ENCODE measurements at places on chromosomes 11 and 22.
A peak's percentile ranks its signal among the peaks of the same experiment; 100 is the strongest.

DNA sequence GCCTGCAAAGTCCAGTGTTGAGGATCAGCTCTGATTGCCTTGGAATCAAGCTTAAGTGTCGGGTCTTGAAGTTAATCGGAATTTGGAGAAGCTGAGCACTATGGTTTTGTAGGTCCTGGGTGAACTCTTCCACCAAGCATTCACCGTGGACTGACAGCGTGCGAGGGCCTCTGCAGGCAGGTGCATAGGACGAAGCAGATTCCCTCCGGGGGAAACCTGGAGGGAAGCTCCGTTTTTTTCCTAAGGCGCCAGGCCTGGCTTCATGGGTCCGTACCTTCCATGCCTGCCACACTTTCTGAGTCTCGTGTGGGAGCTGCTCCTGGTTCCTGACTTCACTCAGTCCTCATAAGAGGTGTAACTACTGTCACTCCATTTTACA is 170.1 kb downstream of the CRYBB2 start:
- no peak for DNase-seq

DNA sequence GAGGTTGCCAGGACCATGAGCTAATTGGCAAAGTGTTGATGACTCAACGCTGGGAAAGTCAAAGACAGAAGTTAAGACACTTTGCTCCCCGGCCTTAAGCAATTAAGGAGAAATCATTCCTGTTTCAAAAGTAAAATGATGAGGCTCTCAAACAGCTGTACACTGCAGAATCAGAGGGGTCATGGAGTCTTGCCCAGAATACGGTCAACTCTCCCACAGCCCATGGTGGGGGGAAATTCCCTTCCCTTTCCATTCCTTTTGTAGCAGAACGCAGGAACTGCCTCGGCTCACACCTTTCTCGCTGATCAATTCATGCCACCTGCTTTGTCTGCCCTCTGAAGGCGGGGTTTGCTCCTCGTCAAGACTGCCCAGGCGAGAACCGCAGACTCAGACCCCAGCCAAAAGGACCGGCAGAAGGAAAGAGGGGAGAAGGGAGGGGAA is 52.8 kb downstream of the MN1 start:
- no peak for DNase-seq

GRCh38 chr11:10505278-10506007 is 35.5 kb downstream of the RNF141 start:
- DNase-seq: no peak

- DNase-seq: no peak
These were observed 21.0 kb downstream of the SLC22A12 start for GRCh38 chr11:64611869-64612646.

DNA sequence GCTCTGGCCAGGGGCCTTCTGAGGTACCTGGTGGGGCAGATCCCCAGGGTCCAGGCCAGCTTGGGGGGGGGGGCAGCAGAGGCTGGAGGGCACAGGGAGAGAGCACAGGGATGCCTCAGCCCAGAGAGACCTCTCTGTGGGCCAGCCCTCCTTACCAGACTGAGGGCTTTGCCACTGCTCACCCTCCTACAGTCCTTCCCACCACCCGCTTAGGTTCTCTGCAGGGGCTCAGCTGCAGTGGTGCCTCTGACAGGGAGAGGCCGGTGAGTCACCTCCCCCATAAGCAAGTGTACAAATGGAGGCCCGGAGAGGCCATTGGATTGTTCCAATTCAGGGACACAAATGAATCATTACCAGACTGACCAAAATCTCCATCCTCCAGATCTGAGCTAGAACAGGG is 68.1 kb upstream of the LMO1 start:
- DNase-seq: no peak

GRCh38 chr22:43346521-43346929 is 3.4 kb upstream of the SCUBE1 start:
- DNase-seq: peak; percentile 42

Measured in stimulated activated CD8-positive, alpha-beta memory T cell treated with anti-CD3 and anti-CD28 coated beads, Interleukin-15, amount 100 ng/mL, for 4 hours (primary cell).